ENCODE measurements at places on chromosomes 7 and 10.

DNA sequence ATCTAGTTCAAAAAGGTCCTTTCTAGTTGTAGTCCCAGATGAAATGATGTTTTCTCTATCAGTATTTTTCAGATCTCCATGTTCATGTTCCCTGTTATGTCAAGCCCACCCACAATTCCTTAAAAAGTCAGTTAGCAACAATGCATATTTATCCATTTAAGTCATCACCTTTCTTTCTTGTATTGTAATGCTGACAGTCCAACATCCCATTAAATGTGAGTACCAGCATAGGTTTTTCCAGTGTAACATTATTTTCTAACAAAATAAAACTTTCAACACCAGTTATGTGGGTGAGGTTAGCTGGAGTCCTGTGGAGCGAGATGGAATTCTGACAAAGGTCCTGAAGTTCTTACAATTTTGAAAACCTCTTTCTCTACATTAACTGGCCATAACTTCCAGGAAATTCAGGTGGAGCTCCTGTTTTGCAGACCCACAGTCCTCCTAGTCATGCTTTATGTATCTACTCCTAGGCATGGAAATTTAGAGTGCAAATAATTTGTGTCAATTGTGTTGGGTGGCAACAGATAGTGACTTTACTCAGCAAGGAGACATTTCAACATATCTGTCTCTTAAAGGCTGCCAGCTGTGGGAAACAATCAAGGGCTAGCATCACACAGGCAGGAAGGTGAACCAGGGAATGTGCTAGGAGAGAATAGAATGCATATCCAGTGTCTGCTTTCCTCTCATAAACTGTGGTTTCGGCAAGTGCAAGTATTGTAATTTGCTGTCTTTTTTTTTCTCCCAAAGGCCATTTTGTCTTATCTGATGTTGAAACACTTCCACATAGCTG, 162.6 kb downstream of the MTERF1 start:
- DNase-seq = no peak

DNA sequence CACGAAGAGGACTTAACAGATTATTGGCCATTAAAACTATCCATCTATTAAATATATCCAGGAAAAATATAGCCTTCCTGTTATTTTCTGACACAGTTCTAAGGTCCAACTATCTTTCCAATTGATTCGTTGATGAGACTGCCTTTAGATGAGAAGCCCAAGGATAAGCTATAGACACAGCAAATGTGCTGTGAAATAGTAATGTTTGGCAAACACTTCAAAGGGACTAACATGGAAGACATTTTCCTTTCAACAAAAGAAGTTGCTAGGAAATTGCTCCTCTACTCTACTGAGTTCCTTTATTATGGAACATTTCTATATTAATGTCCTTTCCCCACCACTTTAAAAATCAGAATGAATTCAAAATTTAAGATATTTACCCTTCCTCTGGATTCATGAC, 38.5 kb downstream of the CCDC186 start:
- DNase-seq = no peak

DNA sequence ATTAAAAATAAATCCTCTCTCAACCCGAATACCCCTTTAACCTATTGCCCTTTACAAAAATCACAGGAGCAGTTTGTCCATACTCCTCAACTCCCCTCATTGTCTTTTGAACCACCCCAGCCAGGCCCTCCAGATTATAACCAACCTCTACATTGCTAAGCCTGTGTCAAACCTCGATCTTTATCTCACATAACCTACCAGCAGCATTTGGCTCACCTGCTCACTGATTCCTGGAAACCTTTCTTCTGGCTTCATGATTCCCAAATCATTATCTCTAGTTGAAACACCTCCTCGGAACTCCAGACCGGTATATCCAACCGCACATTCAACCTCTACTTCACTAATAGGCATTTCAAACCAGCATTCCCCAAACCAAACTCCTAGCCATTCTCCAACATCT, 11.8 kb downstream of the SEC61G start:
- DNase-seq = no peak

GRCh38 chr7:36202398-36202797, 49.3 kb downstream of the EEPD1 start:
- no peak for DNase-seq

GRCh38 chr7:2819954-2820397, 24.1 kb downstream of the GNA12 start:
- no peak for DNase-seq

DNA sequence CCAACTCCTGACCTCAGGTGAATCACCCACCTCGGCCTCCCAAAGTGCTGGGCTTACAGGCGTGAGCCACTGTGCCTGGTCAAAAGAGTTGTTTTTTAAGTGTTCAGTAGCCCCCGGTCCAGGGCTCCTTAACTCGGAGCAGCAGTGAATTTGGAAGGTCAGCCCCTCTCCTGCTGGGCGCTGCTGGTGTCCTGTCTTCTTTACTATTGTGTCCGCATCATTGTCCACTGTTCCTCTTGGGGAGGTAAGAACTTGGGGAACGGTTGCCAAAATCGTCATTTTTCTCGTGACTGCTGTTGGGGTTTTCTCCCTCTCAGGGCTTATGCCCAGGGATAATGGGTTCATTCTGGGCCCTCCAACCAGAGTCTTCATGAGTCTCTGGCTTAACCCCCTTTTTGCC, 46.7 kb downstream of the CAMK1D start:
- DNase-seq = no peak

GRCh38 chr7:6020371-6021286, 10.5 kb upstream of the ANKRD61 start:
- no peak for DNase-seq

GRCh38 chr7:11615174-11615573, 216.8 kb downstream of the THSD7A start:
- no peak for DNase-seq
